Activated naive CD8-positive, alpha-beta T cell treated with anti-CD3 and anti-CD28 coated beads, Interleukin-2, amount 50 U/mL, for 16 hours (primary cell): ENCODE measurements at places on chromosomes 1 and 21.

GRCh38 chr1:81937791-81938450 lies 137.2 kb downstream of the ADGRL2 start:
- no peak for DNase-seq

- no peak for DNase-seq
Measured at GRCh38 chr21:42423685-42424084, 20.0 kb downstream of the UBASH3A start.

DNA sequence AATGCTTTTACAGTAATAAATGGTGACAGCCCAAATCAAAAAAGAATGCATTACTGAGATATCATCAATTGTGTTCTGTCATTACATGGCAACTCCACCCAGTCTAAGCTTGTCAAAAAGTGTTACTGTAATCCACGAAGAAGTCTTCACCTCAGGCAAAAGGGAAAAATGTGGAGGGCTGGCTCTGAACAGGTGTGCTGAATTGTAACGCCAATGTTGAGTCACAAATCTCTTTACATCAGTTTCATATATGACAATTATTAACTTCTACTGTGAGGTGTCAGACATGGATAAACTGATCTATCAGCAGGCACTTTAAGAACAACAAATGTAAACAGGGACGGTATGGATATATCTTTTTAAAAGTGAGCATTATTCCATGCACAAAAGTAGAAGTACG lies 98.5 kb upstream of the DMRTA2 start:
- DNase-seq = no peak

- DNase-seq = no peak
Measured at GRCh38 chr1:19893687-19894086, 11.5 kb downstream of the OTUD3 start.

DNA sequence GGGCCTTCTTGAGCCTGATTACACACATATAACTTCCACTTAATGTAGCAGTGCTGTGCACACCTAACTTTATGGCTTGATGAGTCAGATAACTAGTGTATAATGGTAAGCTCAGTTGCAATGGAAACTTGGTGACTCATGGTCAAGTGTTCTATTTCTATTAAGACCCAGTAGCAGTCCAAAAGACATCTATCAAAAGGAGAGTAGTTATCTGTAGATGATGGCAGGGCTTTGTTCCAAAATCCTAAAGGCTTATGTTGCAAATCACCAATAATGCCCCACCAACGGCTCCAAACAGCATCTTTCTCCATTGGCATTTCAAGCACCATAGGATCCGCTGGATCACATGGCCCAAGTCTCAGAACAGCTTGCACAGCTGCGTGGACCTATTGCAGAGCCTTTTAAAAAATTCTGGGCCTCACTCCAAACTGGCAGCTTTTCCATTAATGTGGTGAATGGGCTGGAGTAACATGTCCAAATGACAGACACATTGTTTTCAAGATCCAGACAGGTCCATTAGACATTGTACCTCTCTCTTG lies 566.8 kb upstream of the USP24 start:
- no peak for DNase-seq

GRCh38 chr21:38467911-38468310 lies 30.4 kb downstream of the ERG start:
- no peak for DNase-seq

- DNase-seq = no peak
Measured at GRCh38 chr1:151924691-151925587, 15.6 kb upstream of the THEM4 start.

GRCh38 chr1:232062967-232063366 lies 436.4 kb downstream of the DISC1 start:
- no peak for DNase-seq

DNA sequence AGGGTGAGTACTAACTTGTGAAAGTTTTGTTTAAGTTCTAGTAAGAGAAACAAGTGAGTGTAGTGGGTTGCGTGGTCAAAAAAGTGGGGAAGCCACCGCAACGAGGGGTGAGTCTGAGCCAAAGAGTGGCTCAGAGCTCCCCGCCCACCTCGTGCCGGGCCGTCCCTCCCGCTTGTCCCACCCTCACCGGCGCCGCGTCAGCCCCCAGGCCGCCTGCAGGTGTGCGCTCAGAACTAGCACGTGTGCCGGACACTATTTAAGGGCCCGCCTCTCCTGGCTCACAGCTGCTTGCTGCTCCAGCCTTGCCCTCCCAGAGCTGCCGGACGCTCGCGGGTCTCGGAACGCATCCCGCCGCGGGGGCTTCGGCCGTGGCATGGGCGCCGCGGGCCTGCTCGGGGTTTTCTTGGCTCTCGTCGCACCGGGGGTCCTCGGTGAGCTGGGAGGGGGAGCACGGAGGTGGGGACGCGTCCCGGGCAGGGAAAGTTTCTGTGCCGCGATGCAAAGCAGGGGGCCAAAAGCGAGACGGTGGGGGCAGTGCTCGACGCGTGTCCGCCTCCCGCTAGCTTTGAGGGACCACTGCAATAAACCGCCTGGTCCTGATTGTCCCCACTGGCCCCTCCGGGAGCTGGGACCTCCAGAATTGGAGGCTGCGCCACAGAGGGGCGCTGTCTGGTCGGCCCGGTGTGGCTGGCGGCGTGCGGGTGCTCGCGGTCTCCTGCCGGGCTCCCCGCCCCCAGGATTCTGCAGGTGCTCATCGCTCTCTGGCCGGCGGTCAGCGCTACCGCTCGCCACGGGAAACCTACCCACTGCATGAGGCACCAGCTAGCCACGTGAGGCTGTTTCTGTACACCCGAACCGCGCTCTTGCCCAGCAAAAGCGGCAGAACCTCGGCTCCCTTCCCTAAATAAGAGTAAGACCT lies at the start of gene CR2:
Gene CR2, plus strand, starts transcription at position 283 of the 919 bp plus-strand sequence. Its CDS starts 91 bp downstream, at position 374.
- DNase-seq = peak; percentile 56

- no peak for DNase-seq
Measured at GRCh38 chr1:153678519-153679336, at the start of gene NPR1. NPR1 (plus strand) TSS chr1:153678688; CDS start chr1:153679109, 421 bp downstream.

DNA sequence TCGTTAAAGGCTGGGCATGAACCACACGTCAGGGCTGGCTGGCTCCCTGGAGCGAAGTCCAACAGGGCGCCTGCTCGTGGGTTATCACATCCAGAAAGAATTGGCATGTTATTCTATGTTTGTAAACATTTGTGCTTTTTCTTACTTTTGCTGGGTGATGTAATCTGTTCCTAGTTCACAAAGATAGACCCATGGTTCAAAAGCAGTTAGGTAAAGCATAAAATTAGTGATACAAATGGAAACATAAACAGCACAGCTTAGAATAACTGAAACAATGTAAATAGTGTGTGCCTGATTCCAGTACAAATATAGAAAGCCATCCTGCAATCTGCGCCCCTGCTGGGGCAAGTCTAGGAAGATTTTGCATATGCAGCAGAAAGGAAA lies 184.0 kb upstream of the C1orf174 start:
- no peak for DNase-seq

- no peak for DNase-seq
Measured at GRCh38 chr1:115811140-115811828, 29.6 kb downstream of the NHLH2 start.

- no peak for DNase-seq
Measured at GRCh38 chr1:215198021-215198420, 115.5 kb downstream of the KCNK2 start.

- no peak for DNase-seq
Measured at GRCh38 chr21:16377857-16378256, 648.1 kb downstream of the USP25 start.

- DNase-seq = no peak
Measured at GRCh38 chr1:57590978-57591377, 167.1 kb upstream of the DAB1 start.

DNA sequence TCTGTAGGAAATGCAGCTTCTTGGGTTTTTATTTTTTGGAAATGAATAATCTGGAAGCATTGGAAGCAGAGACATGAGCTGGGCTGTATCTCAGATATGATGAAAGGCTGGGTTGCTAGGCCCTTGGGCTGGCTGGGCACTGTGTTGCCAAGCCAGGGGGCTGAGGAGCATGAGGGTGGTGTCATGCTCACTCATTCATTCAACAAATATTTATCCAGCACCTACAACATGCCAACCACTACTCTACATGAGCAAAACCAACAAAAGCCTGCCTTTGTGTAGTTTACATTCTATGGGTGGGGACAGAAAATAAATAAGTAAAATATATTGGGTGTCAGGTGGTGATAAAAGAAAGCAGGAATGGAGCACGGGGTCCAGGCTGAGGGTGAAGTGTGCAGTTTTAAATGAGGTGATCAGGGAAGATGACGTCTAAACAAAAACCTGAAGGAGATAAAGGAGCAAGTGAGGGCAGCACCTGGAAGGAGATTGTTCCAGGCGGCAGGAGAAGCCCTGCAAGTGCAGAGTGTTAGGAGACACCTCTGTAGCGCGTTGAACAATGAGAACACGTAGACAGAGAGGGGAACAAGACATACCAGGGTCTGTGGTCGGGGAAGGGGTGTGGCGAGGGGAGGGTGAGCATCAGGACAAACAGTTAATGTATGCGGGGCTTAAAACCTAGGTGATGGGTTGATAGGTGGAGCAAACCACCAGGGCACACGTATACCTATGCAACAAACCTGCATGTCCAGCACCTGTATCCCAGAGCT lies 10.9 kb downstream of the TAGLN2 start:
- DNase-seq = no peak

GRCh38 chr1:25568834-25569596 lies 25.6 kb downstream of the LDLRAP1 start:
- no peak for DNase-seq

DNA sequence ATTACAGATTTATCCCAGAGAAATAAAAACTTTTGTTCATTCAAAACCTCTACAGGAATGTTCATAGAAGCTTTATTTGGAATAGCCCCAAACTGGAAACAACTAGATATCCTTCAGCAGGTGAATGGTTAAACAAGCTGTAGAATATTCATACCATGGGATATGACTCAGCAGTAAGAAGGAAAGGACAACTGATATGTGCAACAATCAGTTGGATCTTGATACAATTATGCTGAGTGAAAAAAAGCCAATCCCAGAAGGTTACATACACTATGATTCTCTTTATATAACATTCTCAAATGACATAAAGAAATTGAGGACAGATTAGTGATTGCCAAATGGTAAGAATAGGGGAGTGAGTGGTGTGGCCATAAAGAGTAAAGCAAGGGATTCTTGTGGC lies 376.7 kb downstream of the S1PR1 start:
- DNase-seq = no peak

DNA sequence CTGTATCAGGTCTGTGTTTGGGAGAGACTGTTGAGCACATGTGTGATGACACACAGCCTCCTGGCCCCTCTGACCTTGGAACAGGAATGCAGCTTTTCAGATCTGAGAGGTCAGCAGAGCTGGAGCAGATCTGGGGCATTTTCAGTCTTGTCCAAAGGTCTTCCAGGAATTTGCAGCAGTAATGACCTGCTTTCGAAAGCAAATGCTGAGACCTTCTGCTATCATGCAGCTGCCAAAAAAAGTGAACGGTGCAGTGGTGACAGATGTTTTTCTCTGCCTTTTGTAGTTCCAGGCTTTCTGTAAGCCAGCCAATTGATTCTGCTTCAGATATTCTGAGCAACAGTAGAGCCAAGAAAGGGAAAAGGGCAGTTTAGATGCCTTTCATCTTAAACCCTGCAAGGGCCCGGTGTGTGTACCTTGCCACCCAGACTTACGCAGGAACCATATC lies 137.8 kb upstream of the COA6 start:
- DNase-seq = no peak

DNA sequence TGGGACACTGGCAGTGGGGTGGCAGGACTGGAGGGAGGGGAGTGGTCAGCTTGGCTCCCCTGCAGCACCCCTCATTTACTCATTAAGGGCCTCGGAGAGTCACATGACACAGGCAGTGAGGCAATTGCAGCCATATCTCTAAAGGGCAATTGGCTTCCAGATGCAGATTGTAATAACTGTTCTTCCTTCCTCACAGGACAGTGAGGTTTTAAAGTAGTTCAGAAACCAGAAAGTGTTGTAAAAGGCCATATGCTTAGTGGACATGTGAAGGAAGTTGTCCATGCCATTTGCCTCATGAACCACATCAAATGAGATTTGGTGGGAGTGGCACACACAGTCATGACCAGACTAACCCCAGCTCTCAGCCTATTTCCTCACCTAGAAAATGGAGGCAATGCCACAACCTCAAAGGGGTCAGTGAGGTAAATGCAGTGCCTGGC lies 11.1 kb downstream of the MTX1 start:
- no peak for DNase-seq

DNA sequence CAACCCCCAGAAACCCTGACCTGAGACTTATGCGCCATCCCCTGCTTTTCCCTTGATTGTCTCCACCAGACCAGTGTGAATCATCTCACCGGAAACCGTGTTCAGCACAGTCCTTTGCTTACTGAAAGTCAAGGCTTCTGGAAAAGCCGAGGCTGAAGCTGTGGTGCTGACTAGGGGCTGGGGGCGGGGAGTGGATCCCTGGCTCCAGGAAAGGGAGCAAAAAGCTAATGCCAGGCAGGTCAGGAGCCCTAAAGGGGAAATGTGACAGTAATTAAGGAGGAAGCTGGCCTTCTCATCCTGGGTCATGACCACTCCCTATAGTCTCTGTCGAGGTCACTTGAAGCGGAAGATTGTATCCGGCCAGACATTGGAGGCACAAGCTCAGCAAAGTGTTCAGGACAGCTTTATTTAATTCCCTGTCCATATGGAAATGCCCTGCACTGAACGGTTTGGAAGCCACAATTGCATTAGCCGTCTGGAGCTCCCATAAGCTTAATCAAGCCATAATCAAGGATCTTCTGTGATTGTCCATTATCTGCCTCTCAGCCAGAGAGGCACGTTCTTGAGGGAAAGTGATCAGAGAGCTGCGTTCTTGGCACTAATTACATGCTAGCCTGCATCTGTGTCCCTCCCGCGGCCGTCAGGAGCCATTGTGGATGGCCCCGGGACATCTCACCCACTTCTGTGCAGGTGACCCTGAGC lies 403.6 kb downstream of the RRAGC start:
- DNase-seq = no peak

DNA sequence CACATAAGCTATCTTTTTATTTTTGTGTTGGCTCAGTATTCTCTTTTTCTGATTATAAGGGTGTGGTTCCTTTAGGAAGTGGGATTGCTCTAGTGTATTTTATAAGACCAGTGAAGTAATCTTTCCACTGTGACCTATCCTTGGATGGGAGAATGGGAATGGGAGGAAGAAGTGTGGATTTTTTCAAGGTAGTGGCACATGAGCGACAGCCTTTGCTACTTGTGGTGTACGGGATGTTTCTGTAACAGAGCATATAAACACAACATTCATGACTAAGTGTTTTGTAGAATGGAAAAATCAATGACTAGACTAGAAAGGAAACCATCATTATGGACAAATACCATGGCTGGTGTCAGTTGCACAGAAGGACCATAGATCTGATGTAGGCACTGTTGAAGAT lies 209.6 kb downstream of the GIPC2 start:
- DNase-seq = no peak

- DNase-seq = no peak
Measured at GRCh38 chr21:28883931-28884330, 108.7 kb downstream of the LTN1 start.

DNA sequence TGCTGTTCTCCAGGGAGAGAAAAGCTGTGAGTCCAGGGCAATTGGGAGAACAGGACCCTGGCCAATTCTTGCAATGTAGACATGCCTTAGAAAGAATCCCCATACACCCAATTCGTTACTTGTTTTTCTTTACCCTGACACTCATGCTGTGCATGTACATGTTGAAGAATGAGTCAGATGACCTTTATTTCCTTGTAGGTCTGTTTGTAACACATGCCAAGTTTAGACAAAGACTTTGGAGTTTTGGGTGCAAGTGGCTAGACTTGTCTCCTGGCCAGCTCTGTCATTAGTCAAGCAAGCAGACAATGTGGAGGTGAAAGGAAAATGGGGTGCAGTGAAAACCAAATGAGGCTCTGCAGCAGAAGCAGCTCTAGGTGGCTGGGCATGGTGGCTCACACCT lies 38.1 kb downstream of the GNPAT start:
- DNase-seq = no peak
